Memory B cell (primary cell): ENCODE measurements at places on chromosomes 12 and 14.

DNA sequence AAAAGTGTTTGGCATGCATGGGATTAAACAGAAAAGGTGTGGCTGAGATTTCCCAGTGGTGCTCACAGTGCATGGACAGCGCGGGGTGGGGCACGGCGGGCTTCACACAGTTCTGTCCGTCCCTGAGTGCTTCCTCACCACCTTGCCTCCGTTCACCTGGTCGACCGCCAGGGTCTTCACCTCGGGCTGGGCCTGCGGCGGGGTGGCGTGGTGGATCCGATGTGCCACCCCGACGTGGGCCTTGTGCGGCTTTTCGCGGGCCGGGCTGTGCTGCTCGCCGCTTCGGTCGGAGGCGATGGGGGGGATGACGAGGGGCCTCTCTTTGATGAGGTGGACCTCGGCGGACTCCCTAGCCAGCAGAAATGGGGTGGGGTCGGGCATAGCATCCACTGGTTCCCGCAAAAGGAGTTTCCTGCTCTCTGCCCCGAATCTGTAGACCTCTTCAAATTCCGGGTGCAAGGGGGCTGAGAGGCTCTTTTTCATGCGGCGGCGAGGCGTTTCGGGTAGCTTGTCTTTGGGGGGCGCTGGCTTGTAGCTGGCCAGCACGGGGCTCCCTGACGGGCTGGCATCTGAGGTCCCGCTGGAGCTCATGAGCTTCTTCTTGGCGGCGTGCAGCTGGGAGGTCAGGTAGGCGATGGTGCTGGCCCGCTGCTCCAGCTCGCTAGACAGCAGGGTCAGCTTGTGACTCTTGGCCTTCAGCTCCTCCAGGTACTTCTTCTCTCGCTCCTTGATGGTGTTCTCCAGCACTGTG lies 35.5 kb downstream of the CCDC92 start:
- H3K36me3 ChIP-seq = peaks cover 28% of the 10 kb centered on the region
- no peak overlapping the region for H3K4me3 ChIP-seq
- H3K4me1 ChIP-seq = peaks cover 14% of the 10 kb centered on the region
- no peak overlapping the region for H3K27ac ChIP-seq
- no peaks in the 10 kb centered on the region for H3K27me3 ChIP-seq
- DNase-seq = no peak

DNA sequence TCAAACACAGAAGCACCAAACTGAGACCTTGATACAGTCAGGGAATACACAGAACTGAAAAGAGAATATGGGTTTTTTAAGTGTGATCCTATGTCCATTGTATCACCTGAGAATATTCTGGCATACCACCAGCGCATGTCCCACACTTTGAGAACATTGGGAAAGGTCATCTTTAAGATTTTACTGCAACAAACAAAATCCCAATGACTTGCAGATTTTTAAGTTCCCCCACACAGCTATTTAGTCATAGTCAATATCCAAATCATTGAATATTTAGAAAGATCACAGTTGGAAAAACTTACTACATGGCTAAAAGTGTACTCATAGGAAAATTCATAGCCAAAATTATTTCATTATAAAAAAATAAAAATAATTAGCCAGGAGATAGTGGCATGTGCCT lies 54.5 kb downstream of the TRPV4 start:
- peaks cover 11% of the 10 kb centered on the region for H3K27me3 ChIP-seq
- no peaks in the 10 kb centered on the region for H3K36me3 ChIP-seq
- H3K4me1 ChIP-seq = peaks cover 5% of the 10 kb centered on the region
- no peak for DNase-seq
- no peak overlapping the region for H3K4me3 ChIP-seq

- no peak for DNase-seq
- no peaks in the 10 kb centered on the region for H3K4me1 ChIP-seq
- no peaks in the 10 kb centered on the region for H3K27me3 ChIP-seq
- H3K36me3 ChIP-seq = no peaks in the 10 kb centered on the region
- H3K4me3 ChIP-seq = no peak overlapping the region
Observed at GRCh38 chr14:38404616-38405015, 148.7 kb upstream of the CLEC14A start.

DNA sequence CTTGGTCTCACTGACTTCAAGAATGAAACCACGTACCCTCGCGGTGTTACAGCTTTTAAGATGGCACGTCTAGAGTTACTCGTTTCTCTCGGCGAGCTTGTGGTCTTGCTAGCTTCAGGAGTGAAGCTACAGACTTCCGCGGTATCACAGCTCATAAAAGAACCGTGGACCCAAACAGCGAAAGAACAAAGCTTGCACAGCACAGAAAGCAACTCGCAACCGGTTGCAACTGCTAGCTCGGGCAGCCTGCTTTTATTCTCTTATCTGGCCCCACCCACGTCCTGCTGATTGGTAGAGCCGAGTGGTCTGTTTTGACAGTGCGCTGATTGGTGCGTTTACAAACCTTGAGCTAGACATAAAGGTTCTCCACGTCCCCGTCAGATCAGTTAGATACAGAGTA lies 4.2 kb upstream of the CLEC4C start:
- DNase-seq = no peak
- H3K36me3 ChIP-seq = peaks cover 3% of the 10 kb centered on the region
- H3K27ac ChIP-seq = no peak overlapping the region
- H3K4me1 ChIP-seq = peaks cover 3% of the 10 kb centered on the region
- H3K27me3 ChIP-seq = peaks cover 5% of the 10 kb centered on the region

GRCh38 chr12:30603129-30603528 lies 92.5 kb downstream of the IPO8 start:
- no peak for DNase-seq
- H3K4me3 ChIP-seq = no peak overlapping the region
- peaks cover 20% of the 10 kb centered on the region for H3K36me3 ChIP-seq
- H3K4me1 ChIP-seq = no peaks in the 10 kb centered on the region
- no peak overlapping the region for H3K27ac ChIP-seq
- peaks cover under 1% of the 10 kb centered on the region for H3K27me3 ChIP-seq

DNA sequence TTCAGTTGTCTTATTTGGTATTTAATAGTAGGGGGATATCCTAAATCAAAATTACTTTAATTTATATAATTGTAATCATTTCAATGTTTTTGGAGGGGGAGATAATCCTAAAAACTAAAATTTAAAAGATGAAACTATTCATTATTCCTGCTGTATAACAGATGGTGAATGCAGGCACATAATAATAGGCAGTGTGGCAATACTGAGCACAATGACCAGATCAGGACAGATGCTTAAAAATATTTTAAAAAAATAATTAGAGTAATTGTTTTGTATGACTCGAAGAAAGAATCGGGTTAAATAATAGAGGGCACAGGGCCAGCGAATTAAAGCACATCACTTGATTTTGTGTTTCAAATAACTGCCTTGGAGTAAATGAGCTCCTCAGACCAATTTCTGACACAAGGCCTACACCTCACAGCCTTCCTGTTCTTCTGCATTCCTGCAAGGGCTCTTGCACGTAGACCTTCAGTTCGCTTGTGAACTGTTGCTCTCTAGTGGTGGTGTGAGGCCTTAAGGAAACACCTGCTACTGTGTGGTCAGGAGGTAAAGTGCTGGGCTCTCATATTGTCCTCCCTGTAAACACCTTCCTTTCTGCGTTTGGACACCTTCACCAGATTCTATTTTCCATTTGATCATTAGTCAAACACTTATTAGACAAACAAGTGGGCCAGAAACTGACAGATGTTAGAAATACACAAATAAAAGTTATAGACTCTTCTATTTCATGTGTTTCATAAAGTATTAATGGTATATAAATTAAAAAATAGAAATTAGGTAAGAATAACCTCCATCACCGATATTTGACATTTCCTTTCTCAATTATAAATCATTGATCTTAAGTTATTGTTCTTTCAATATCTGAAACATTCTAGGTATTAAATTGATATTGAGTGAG lies 29.3 kb upstream of the KLRF1 start:
- H3K27me3 ChIP-seq = no peaks in the 10 kb centered on the region
- H3K4me1 ChIP-seq = peaks cover 15% of the 10 kb centered on the region
- H3K4me3 ChIP-seq = no peak overlapping the region
- peak; percentile 42 for DNase-seq

GRCh38 chr12:100075598-100075997 lies 67.1 kb downstream of the BLTP3B start:
- no peak overlapping the region for H3K4me3 ChIP-seq
- peaks cover 44% of the 10 kb centered on the region for H3K36me3 ChIP-seq
- no peaks in the 10 kb centered on the region for H3K4me1 ChIP-seq
- no peak overlapping the region for H3K27ac ChIP-seq

DNA sequence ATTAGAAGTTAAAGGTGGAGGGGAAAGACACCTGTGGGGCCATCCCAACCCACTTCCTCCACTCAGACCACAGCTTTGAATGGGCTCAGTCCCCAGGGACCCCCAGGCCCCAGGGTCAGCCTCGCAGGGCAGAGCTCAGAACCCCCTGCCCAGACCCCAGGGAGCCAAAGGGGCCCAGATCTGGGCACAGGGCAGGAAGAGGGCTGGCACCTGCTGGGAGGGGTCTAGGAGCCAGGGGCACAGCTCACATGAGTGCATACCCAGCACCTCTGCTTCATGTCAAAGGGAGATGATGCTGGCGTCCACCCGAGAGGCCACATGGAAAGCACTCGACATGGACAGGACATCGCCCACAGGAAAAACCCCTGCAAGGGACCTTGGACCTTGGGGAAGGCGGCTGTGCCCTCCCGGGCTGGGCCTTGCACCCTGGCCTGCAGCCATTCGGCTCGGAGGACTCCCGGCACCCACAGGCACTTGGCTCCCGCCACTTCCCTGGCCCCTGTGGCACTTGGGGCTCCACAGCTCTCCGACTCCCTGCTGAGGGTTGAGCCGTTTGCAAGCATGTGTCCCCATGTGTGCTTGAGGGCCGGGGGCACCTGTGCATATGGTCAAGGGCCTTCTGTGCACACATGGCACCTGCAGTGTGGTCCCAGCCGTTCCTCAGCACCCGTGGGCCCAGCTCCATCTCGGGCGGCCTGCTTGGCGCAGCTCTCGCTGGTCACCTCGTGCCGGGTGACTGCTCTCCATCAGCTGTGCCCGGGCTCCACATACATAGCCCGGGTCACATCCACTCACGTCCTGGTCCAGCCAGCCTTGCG lies 7.8 kb upstream of the AMN start:
- no peak overlapping the region for H3K27ac ChIP-seq
- no peak for DNase-seq
- H3K4me3 ChIP-seq = peak overlapping the region; percentile 27
- H3K4me1 ChIP-seq = peaks cover 16% of the 10 kb centered on the region

DNA sequence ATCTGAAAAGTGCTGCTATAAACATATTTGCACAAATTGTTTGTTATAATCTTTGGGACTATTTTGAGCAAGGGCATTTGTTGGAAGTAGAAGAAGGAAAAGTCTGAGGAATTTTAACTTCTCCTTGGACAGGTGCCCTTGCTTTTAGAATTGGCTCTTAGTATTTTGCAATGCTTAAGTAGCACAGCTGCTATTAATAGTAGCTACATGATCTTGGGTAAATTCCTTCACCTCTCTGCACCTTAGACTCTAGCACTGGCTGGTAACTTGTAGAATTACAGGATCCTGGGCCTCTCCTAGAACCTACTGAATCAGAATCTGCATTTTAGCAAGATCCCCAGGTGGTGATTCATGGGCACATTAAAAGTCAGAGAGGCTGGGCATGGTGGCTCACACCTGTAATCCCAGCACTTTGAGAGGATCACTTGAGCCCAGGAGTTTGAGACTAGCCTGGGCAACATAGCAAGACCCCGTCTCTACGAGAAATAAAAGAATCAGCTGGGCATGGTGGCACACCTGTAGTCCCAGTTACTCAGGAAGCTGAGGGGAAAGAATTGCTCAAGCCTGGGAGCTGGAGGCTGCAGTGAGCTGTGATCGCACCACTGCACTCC lies 10.8 kb upstream of the TMEM120B start:
- DNase-seq = no peak
- no peaks in the 10 kb centered on the region for H3K4me1 ChIP-seq
- no peaks in the 10 kb centered on the region for H3K36me3 ChIP-seq

DNA sequence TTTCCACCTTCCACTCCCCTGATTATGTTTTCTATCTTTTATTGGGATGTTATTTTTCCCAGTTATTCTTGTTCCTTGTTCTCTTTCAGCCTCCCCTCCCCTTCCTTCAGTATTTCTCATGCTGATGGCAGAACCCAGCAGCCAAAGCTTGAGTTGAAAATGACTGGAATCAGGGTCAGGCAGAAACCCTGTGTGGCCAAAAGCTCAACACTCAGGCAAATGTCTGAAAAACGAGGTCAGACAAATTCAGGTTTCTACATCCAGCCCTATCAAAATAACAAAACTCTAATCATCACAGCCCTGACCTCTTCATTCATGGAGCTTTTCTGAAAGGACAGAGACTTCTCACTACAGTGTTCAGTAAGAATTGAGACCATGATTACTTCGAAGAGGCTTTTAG lies 134.6 kb downstream of the PTPRR start:
- H3K27ac ChIP-seq = no peak overlapping the region
- H3K4me1 ChIP-seq = no peaks in the 10 kb centered on the region
- H3K4me3 ChIP-seq = no peak overlapping the region
- DNase-seq = no peak

DNA sequence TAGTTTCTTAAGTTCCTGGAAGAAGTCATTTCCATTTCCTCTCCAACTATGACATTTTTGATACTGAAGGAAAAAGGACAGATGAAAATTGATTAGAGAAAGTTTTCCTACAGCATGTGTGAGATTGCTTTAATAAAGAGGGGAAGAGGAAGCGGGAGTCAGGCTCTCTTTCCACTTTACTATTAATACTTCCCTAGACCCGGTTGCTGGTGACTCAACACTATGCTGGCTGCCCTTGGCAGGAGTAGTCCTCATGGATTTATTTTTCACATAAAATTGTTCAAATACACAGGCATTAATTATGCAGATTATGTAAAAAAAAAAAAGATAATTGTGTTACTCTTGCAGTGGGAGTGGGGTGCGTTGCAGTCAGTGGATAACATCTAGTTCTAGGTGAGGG lies 293.4 kb downstream of the EGLN3 start:
- H3K27ac ChIP-seq = no peak overlapping the region
- no peak overlapping the region for H3K4me3 ChIP-seq
- DNase-seq = no peak
- H3K36me3 ChIP-seq = no peaks in the 10 kb centered on the region
- H3K27me3 ChIP-seq = no peaks in the 10 kb centered on the region
- H3K4me1 ChIP-seq = no peaks in the 10 kb centered on the region

GRCh38 chr12:99063182-99063581 lies 418.1 kb downstream of the APAF1 start:
- no peak for DNase-seq
- H3K4me1 ChIP-seq = no peaks in the 10 kb centered on the region
- H3K27me3 ChIP-seq = peaks cover 4% of the 10 kb centered on the region
- no peak overlapping the region for H3K27ac ChIP-seq
- H3K4me3 ChIP-seq = no peak overlapping the region
